ENCODE measurements at places on chromosomes 16 and 17.

DNA sequence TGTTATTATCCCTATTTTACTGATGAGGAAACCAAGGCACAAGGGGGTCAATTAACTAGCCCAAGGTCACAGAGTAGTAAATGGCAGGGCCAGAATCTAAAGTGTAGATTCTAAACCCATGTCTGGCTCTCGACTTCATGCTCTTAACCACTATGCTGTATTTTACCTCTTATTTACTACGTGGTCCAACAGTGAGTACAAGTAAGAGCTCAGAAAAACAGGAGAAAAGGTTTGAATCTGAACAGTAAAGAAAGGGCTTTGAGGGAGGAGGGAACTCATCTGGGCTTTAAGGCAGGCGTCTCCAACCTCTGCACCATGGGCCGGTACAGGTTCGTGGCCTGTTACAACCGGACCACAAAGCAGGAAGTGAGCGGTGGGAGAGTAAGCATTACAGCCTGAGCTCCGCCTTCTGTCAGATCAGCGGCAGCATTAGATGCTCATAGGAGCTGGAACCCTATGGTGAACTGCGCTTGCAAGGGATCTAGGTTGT lies 62.9 kb downstream of the SMURF2 start:
- peak; percentile 18 for DNase-seq

DNA sequence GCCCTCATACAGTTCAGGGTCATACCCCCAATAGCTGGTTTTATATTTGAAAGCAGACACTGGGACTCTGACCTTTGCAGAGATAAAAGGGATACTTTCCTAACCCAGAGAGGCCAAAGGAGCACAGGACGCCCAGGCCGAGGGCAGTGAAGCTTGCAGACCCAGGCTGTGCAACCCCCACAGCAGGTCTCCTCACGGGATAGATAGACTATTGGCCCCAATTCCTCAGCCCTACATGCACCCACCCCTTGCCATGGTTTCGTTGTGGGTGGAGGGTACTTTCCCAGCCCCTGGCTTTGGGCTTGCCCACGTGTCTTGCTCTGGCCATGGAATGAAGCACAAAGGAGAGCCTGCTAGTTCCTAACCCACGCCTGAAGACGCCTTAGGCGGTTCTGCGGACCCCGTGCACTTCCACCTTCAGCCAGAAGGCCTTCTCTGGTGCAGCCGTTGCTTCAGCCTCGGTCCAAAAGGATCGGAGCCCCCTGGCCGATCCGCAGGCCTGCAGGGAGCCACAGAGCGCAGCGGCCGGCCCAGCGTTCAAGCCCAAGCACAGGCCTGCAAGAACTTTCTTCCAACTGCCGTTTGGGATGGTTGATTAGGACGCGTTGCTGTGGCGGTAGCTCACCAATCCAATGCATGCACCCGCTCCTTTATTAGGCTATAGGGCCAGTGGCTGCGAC lies 9.8 kb upstream of the BRCA1 start:
- DNase-seq, result no peak

DNA sequence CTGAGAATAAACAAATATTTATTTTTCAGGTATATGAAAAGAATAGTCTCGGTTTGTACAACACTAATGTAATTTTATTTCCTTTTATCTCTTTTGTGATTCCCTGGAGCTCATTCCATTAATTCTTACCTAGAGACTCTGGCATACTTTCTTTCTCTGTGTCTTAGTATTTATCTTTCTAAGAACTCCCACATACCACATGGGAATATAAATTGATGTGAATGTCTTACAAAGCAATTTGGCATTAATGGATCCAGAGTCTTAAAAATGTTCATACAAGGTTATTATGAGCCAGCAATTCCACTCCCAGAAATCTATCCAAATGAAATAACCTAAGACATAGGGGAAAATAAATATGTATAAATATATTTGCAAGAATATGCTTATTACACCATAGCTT lies 202.7 kb downstream of the CDH11 start:
- DNase-seq, result no peak

GRCh38 chr17:78250891-78251772 lies 19.7 kb downstream of the TMEM235 start:
- peak; percentile 73 for DNase-seq

DNA sequence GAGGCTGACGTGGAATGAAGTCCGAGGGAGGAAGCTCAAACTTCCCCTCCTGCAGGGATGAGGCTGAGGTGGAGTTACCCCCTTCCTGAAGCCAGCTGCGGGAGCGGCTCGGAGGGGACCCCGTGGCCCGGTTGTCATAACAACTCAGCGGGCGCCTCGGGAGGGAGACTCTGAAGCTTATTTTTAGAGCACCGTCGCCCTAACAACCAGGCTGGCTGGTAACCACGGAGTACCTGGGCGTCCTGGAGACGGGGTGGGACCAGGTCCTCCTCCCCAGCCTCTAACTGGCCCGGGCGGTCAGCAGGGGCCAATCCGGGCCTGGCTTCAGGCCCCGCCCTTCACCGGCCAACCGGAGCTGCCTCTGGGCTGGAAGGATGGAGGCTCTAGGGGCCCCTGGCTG lies 27.7 kb downstream of the NECAB2 start:
- DNase-seq, result no peak
